ENCODE measurements at places on chromosomes 7 and 10. TPM values are rescaled to one million over a fixed set of nuclear protein-coding genes. Genes with fewer than 3 reads are reported as not detected.

GRCh38 chr7:134948246-134948645, 38.1 kb upstream of the AGBL3 start:
- DNase-seq: no peak
- H3K4me1 ChIP-seq: no peaks in the 10 kb centered on the region
- no peaks in the 10 kb centered on the region for H3K36me3 ChIP-seq
- H3K27me3 ChIP-seq: no peaks in the 10 kb centered on the region
- H3K27ac ChIP-seq: no peak overlapping the region
- no peak overlapping the region for H3K4me3 ChIP-seq

- no peak for DNase-seq
- H3K4me3 ChIP-seq: no peak overlapping the region
- no peaks in the 10 kb centered on the region for H3K4me1 ChIP-seq
- no peaks in the 10 kb centered on the region for H3K36me3 ChIP-seq
- H3K27me3 ChIP-seq: no peaks in the 10 kb centered on the region
Observed at GRCh38 chr7:134712196-134712595, 65.5 kb downstream of the BPGM start.

GRCh38 chr10:5274795-5275194, 78.2 kb downstream of the AKR1C4 start:
- no peak overlapping the region for H3K4me3 ChIP-seq
- H3K27me3 ChIP-seq: no peaks in the 10 kb centered on the region
- H3K4me1 ChIP-seq: no peaks in the 10 kb centered on the region
- DNase-seq: no peak
- no peaks in the 10 kb centered on the region for H3K36me3 ChIP-seq

GRCh38 chr7:98355250-98355538, 45.7 kb downstream of the BAIAP2L1 start:
- H3K4me1 ChIP-seq: peaks cover 66% of the 10 kb centered on the region
- peak overlapping the region; percentile 87 for H3K27ac ChIP-seq
- DNase-seq: no peak
- no peaks in the 10 kb centered on the region for H3K36me3 ChIP-seq
- no peaks in the 10 kb centered on the region for H3K27me3 ChIP-seq

SLC13A1 gene
- total RNA-seq: not detected

All from HCT116 (cell line).